ENCODE measurements at places on chromosomes 1 and 21.

DNA sequence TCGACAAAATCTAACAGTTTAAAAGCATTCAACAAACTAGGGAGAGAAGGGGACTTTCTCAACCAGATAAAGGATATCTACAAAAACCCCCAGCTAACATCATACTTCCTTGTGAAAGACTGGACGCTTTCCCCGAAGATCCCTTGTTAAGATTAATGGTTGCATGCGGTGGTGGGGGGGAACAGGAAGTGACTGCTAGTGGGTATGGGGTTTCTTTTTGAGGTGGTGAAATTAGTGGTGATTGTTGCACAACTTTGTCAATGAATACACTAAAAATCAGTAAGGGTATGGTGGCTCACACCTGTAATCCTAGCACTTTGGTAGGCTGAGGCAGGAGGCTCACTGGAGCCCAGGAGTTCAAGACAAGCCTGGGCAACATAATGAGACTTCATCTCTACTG, 26.9 kb upstream of the EYA3 start:
- peak; percentile 72 for DNase-seq

- DNase-seq: no peak
Measured at GRCh38 chr1:153778051-153778823, 3.0 kb downstream of the SLC27A3 start.

DNA sequence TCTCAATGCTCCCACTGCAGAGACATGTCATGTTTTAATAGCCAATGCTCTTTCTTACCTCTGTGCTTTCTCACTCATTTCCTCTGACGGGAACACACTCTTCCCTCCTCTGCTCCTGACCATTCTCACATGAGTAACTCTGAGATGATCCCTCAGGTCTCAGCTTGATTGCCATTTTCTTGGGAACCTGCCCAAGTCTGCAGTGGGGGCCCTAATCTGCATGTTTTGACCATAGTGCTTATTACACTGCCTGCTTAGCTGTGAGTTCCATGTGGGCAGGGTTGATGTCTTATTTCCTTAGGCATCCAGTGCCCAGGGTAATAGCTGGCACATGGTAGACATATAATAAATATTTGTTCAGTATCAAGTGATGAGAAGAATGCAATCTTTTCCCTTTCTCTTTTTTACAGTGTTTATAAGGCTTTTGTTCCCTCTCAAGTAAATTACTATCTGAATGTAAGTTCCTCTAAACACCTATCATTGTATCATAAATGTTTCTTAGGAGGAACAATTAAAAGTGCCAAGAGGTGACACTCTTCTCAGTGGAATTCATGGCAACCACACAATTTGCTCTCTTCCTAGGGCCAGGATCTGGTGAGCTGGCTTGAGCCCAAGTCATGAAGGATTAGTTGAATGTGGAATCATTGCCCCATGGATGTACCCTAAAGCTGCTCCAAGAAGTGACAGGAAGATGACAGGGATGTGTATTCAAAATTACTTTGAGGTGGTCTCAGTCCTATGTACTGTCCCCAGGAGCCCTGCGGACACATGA, 485.4 kb upstream of the USP24 start:
- DNase-seq: no peak

- DNase-seq: no peak
Measured at GRCh38 chr1:57131701-57132394, 166.0 kb upstream of the C8B start.

DNA sequence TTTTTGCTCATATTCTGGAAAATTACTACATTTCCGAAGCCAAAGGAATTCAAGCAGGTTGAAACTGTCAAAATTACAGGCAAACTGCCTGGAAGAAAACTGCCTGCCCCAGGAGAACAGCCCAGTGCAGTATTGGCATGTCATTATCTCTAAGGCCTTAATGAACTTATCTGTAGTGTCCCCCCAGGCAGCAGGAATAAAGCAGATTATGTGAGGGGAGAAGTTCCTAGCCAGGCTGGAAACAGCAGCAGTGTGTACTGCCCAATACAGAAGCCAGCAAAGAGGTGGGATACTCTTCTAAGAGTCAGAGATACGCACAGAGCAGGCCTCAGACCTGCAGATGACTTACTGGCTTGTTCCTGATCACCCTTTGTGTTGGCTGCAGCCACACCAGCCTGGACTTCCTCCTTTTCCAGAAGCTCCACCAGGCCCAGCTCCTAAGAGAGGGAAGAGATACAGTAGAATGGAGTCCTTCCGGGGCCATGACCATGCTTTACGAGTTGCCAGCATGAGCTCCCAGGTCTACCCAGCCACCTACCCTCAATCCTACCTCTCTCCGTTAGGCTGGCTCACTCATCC, 11.7 kb downstream of the IQGAP3 start:
- DNase-seq: no peak

- DNase-seq: no peak
Measured at GRCh38 chr1:117164209-117164608, 42.7 kb upstream of the TRIM45 start.

DNA sequence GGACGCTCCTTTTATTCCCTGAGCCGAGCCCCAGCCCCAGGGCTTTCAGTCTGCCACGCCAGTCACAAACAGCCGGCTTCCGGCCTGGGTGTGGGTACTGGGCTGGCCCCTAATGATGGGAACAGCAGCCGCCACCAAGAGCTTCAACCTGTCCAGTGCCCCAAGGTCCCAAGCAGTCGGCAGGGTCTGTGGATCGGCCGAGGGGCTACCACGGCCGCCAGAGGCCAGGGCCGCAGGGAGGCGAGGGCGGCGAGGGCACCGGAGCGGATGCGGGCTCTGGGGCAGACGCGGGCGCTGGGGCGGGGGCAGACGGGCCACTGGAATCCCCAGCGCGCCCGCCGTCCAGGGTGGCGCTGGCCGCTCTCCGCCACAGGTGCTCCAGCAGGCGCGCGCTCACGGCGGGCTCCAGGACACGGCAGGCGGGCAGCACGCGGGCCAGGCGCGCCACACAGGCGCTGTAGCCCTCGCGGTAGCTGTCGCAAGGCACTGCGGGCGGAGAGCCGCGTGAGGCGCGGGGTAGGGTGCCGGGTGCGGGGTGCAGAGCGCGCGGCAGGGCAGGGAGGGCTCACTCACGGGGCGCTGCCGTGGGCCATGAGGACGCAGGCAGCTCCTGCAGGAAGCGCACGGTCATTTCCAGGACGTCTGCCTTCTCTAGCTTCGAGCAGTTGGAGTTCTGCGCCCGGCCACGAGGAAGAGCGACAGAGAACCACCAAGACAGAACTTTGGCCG, 887 bp downstream of the HES2 start:
- no peak for DNase-seq

DNA sequence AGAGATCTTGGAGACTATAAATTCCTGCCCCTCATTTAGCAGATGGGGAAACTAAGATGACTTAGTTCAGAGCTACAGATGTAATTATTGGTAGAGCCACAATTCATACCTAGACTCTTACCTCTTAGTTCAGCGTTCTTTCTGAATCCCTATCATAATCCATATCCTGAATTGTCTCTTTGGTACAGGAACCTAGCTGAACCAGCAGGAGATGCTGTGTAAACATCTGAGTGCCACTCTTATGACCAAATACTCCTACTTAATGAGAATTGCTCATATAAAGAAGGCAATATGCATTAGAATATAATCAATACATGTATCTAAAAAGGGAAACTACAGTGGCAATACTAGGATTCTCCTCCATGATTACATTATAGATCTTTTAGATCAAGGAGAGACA, 459.0 kb downstream of the SIPA1L2 start:
- DNase-seq: no peak

GRCh38 chr1:26608895-26609294, 79.3 kb downstream of the RPS6KA1 start:
- no peak for DNase-seq

DNA sequence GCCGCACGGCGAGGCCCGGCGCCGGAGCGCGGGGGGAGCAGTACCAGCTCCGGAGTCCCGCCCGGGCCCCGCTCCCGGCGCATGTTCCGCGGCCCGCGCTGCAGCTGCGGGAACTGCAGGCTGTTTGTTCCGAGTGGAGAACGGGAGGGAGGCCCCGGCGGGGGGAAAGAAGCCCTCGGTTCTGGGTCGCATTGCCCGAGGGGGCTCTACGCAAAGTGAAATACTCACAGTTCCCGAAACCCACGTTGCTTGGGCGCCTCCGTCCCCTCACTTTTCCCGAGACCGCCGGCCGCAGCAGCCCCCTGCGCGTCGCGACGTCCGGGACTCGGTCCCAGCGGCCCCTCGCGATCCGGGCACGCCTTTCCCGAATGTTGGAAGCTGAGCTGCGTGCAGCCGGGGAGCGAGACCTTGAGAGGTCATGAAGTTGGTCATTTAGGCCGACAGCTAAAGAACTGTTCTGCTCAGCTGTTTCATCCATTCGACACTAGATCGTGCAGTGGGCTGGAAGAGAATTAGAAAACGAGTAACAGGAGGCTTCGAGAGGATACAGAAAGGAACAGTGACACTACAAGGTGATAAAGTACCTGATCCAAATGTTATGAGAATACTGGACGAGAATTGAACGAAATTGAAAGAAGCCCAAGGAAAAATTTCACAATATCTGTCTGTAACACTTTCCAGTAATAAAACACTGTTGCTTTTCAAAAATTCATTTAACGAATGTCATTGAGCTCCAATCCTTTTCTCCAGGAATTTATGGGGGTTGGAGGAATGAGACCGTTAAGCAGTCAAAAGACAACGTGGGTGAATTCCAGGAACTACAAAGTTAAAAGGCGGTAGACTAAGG, 657 bp upstream of the LIN9 start:
- no peak for DNase-seq

DNA sequence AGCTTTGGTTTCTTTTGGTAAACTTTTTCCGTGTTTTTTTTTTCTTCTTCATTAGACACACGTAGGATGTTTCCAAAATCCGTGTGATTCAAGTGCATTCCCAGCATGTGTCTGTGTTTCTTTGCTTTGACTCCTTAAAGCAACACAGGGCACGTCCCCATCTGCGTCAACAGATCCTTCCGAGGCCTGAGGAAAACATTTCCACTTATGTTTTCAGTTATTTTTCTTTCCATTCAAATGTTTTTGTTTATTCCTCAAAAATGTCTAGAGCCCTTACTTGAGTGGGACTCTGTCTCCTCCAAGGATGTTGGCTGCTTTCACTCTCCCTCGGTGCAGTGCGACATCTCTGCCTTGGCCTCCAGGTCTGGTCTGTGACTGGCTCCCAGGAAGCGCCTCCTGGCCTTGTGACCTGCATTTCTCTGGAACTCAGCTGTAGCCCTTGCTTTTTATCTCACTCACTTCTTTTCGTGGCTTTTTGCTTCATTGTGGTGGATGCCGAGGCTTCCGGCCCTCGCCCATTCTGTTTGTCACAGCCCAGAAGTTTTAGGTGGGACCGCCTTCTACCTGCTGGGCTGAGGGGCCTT, 31.3 kb upstream of the SLC19A1 start:
- no peak for DNase-seq

GRCh38 chr1:39639305-39640130, at the start of gene HEYL:
TSS of gene HEYL (minus strand) at chr1:39639643. CDS start at chr1:39639625, 18 bp downstream.
- DNase-seq: peak; percentile 53

DNA sequence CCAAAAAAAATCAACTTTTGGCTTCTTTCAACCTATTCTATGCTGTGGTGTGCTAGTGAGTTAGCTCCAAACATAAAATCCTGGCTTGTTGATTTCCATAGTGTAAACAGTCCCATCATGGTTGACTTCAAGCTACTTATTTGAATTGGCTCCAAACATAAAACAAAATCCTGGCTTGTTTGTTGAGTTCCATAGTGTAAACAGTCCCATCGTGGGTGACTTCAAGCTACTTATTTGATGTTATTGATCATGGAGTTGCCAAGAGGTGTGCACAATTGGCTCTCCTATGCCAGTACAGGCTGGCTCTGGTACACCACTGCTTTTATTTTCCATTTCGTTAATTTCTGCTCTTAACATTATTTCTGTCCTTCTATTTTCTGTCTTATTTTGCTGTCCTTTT, 1.8 kb upstream of the COA6 start:
- no peak for DNase-seq

DNA sequence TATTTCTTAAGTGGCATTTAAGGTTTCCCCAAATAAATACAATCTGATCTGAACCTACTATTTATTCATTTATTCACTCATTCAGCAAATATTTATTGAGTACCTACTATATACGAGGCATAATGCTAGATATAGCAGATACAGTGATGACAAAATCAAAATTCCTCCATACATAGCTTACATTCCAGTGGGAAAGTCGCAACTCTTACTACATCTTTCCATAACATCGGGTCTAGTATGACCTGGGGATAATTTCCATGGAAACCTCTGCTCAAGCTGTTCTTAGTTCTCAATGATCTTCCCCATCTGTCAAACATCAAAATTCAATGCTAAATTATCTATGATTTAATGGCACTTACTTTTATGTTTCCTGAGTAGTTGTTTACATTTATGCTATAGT, 70.8 kb upstream of the PRKACB start:
- no peak for DNase-seq

GRCh38 chr1:220198186-220199005, 73.9 kb downstream of the RAB3GAP2 start:
- no peak for DNase-seq

DNA sequence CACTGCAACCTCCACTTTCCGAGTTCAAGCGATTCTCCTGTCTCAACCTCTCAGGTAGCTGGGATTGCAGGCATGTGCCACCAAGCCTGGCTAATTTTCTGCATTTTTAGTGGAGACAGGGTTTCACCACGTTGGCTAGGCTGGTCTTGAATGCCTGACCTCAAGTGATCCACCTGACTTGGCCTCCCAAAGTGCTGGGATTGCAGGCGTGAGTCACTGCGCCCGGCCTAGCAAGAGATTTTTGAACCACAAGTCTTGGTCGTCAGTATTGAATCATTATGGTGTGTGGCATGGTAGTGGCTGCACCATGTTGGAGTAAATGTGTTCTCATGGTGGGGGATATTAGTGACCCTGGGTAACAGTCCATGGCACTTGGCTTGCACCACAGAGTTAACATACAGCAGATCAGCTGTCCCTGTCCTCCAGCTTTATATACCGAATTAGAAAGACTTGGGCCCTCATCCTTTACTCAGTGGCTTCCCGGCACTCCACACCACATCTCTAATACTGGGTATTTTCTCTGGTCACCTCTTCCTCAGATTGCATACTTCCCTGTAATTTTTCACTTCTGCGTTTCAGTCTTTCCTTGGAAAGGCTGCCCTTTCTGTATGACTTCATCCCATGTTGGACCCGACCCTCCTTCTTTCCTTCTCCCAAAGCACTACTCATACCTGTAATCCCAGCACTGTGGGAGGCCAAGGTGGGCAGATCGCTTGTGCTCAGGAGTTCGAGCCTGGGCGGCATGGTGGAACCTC, 25.1 kb downstream of the AK4 start:
- no peak for DNase-seq

DNA sequence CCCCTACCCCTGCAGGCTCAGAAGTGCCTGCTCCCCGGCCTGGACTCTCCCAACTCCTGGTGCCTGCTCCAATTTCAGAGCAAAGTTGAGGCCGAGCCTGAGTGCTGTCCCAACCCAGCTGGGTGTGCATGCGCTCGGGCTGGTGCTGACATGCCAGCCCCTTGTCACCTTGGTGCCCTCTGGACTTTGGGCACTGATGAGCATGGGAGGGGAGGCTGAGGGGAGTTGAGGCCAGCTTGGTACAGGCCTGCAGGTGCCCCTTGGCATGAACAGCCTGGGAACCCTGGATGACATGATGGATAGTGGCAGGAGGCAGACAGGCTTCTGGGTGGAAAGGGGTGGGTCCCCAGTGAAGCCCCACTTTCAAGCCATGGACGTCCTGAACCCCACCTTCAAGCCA, 366.1 kb upstream of the NEGR1 start:
- no peak for DNase-seq

- DNase-seq: no peak
Measured at GRCh38 chr1:96995351-96995750, 273.8 kb downstream of the PTBP2 start.

GRCh38 chr1:78355656-78356055, 135.1 kb upstream of the PTGFR start:
- DNase-seq: no peak
